Tibial nerve (tissue), 4 donors: ENCODE measurements at places on chromosomes 7 and 10.
A peak's percentile ranks its signal among the peaks of the same experiment; 100 is the strongest.

- no peaks in the 10 kb centered on the region for H3K4me1 ChIP-seq
- no peak overlapping the region for H3K27ac ChIP-seq
- H3K4me3 ChIP-seq, result no peak overlapping the region
Observed at GRCh38 chr7:129108581-129108980, 35.9 kb upstream of the TSPAN33 start.

- H3K4me3 ChIP-seq, result no peak overlapping the region
- H3K27ac ChIP-seq, result peak overlapping the region; percentile 91
- no peaks in the 10 kb centered on the region for H3K27me3 ChIP-seq
- H3K4me1 ChIP-seq, result peaks cover 59% of the 10 kb centered on the region
Observed at GRCh38 chr10:79103129-79103528, 34.4 kb downstream of the ZMIZ1 start.

GRCh38 chr10:101536800-101537199, 51.3 kb downstream of the POLL start:
- H3K27me3 ChIP-seq, result no peaks in the 10 kb centered on the region
- H3K4me3 ChIP-seq, result no peak overlapping the region
- no peaks in the 10 kb centered on the region for H3K4me1 ChIP-seq
- no peak for DNase-seq
- H3K36me3 ChIP-seq, result no peaks in the 10 kb centered on the region

GRCh38 chr10:74067373-74068352, 69.7 kb downstream of the VCL start:
- DNase-seq, result no peak
- H3K4me3 ChIP-seq, result no peak overlapping the region
- no peaks in the 10 kb centered on the region for H3K27me3 ChIP-seq
- H3K27ac ChIP-seq, result peak overlapping the region; percentile 21
- peaks cover 29% of the 10 kb centered on the region for H3K36me3 ChIP-seq

DNA sequence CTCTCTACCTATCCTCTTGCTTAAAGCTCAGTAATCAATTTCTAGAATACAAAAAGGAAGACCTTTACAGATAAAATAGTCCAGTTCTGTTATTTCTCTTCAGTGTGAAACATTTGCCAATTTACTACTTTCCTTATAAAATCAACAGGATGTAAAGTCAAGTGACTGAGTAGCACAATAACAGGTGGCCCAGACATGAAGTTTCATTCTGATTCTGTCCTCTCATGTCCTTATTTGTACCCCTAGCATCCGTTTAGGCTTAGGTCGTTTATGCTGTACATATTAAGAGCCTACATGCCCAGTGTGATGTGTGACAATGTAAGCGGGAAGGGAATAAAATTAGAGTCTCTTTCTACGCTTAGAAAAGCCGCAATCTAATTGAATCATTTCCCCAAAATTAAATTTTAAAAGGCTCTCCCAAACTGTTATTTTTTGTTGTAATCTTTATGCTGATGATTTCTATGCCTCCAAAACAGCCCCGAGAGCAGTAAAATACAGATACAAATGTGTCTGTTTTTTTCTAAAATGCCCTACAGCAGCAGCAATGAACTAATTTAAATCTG, 29.1 kb downstream of the EPC1 start:
- H3K36me3 ChIP-seq, result no peaks in the 10 kb centered on the region
- no peak for DNase-seq
- no peak overlapping the region for H3K4me3 ChIP-seq
- peaks cover 36% of the 10 kb centered on the region for H3K4me1 ChIP-seq
- no peaks in the 10 kb centered on the region for H3K27me3 ChIP-seq

DNA sequence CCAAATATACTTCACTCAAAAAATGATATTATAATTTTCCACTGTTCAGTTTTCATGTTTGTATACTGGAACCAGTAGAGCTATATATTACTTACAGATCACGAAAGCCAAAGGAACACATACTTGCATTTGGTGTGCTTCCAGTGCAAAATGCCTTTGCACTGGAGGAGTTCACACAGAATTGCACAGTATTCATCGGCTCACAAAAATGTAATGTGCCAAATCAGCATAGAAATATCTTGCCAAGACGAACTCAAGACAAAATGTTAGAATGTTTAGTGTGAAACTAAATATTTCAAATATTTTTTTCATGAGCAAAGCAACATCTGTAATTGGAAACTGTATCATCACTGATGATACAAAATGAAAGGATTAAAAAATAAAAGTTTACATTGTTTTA, 646.2 kb upstream of the SEMA3D start:
- DNase-seq, result no peak
- H3K27ac ChIP-seq, result no peak overlapping the region
- no peaks in the 10 kb centered on the region for H3K4me1 ChIP-seq
- H3K36me3 ChIP-seq, result no peaks in the 10 kb centered on the region

DNA sequence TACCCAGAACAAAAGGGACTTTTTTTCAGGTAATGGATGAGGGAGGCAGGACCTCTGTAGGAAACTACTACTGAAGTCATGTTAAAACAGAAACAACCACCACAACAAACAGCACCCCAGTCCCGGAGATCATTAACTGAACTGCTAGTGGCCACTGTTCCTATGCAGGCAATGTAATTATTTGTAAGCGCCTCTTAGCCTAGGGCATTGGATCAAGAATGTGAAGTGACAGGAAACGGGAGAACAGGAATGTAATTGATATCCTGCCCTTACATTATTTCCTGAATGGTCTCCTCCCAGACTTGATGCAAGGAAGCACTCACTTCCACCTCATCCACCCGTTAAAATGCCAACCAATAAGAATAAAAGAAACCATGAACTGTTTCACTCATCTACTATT, 16.7 kb upstream of the GAD2 start:
- no peak for DNase-seq
- H3K4me1 ChIP-seq, result no peaks in the 10 kb centered on the region
